Activated CD4-positive, alpha-beta memory T cell treated with anti-CD3 and anti-CD28 coated beads for 36 hours (primary cell): ENCODE measurements at places on chromosomes 7 and 10.

- no peaks in the 10 kb centered on the region for H3K27me3 ChIP-seq
- H3K27ac ChIP-seq: no peak overlapping the region
- no peak for DNase-seq
- H3K4me3 ChIP-seq: no peak overlapping the region
These were observed 25.7 kb downstream of the STK32C start for GRCh38 chr10:132281915-132282666.

DNA sequence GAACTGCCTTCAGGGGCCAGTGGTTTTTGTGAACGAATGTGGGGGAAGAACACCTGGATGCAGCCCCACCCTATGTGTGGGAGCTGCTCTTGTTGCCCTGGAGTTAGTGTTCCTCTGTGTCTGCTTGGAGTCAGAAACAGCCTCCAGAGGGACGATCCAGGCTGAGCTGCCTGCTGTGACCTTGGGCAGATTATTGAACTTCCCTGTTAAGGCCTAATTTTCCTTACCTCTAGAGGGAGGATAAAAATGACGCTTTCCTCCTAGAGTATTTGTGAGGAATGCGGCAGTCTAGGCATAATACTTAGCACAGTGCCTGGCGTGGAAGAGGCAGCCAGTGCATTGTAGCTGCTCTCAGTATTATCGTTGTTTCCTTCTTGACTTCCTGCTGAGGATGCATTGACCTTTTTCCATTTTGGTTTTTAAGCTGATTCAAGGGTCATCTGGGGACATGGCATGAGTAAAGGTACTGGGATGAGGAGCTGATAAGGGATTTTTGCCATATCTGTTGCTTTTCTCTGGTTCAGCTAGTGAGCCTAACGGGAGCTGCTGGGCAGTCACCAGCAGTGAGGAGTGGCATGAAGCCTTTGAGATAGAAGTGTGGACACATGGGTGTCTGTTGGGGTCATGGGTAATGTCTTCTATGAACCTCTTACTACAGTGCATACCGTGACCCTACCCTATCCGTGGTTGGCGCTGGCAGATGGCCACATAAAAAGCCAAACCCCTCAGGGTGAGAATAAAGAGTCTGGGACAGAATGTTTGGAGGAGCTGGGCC is 6.4 kb downstream of the ZFYVE27 start:
- H3K27me3 ChIP-seq: no peaks in the 10 kb centered on the region
- peaks cover 42% of the 10 kb centered on the region for H3K36me3 ChIP-seq
- H3K4me1 ChIP-seq: peaks cover 31% of the 10 kb centered on the region

DNA sequence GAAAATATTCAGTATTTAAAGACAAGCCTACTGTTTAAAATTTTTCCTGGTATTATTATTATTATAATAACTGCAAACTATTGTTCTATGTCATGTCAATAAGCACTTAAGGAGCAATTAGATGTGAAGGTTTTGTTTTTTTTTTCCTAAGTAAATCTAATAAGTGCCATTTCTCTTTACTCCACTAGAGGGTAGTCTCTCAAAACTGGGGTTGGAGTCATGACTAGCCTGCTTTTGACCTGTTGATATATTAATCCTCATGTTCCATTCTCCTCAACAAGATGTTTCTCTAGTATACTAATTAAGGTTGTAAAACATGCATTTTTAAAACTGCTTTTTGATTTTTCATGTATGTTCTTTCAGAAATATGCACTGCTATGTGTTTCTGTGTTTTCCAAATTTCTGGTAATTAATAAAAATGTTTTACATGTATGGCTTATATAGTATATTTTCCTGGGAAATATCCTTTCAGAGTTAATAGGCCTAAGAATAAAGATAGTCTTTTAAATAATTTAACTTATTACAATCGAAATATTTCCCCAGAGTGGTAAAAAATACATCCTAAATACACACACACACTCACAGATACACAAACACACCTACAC is 1.0 kb upstream of the LRRN3 start:
- no peak overlapping the region for H3K27ac ChIP-seq
- no peak overlapping the region for H3K4me3 ChIP-seq
- no peaks in the 10 kb centered on the region for H3K27me3 ChIP-seq
- H3K4me1 ChIP-seq: peaks cover 71% of the 10 kb centered on the region

DNA sequence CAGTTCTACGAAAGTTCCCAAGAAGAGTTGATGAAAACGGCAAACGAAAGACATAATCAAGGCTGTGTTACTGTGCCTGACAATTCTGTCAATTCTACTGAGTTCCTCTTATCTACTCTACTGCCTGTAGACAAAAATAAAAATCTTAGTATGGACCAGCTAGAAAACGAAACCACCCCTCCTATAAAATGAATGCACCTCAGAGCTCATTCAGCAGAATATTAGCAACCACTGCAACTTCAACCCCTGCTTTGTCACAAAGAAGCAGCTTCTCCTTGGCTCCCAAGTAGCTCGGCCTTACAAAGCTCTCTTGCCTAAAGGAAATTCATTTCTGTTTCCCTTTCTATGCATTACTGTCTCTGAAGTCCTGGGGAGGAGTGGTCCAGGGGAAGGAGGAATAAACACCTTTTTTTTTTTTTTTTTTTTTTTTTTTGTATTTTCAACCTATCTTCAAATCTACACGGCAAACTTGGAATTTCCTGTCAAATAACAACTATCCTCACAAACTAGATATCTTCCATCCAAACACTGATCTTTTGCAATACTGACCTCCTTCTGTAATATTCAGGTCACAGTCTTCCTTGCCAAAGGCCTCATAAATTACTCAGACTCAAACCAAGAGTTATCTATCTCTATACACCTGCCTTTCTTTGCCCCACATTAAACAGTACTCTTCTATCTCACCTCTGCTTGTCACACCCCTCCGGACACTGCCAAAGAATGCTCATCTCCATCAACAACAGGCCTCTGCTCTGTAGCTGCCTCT is 74.3 kb downstream of the GLI3 start:
- H3K27me3 ChIP-seq: no peaks in the 10 kb centered on the region
- H3K4me1 ChIP-seq: no peaks in the 10 kb centered on the region
- no peaks in the 10 kb centered on the region for H3K36me3 ChIP-seq
- no peak overlapping the region for H3K4me3 ChIP-seq
- DNase-seq: no peak
- no peak overlapping the region for H3K27ac ChIP-seq

- H3K4me1 ChIP-seq: peaks cover 23% of the 10 kb centered on the region
- peaks cover 45% of the 10 kb centered on the region for H3K27me3 ChIP-seq
- no peak overlapping the region for H3K4me3 ChIP-seq
- no peak overlapping the region for H3K27ac ChIP-seq
- no peak for DNase-seq
These were observed 4.0 kb downstream of the TNRC18 start for GRCh38 chr7:5419539-5420066.

GRCh38 chr7:142935941-142936565 is 2.5 kb upstream of the TRPV5 start:
- DNase-seq: no peak
- H3K36me3 ChIP-seq: no peaks in the 10 kb centered on the region
- peaks cover 6% of the 10 kb centered on the region for H3K27me3 ChIP-seq
- H3K27ac ChIP-seq: no peak overlapping the region
- H3K4me3 ChIP-seq: no peak overlapping the region
